ENCODE measurements at places on chromosomes 4 and X. TPM values are rescaled to one million over a fixed set of nuclear protein-coding genes. Genes with fewer than 3 reads are reported as not detected.

The MSANTD1 gene
- total RNA-seq = 0.55 TPM

The SPON2 gene
- 5.5 TPM for total RNA-seq

The MTMR8 gene
- 6.4 TPM for total RNA-seq

The DDX60 gene
- 28.2 TPM for total RNA-seq

The CLTRN gene
- total RNA-seq = 0.59 TPM

The SGMS2 gene
- total RNA-seq = not detected

The APLN gene
- total RNA-seq = 0.36 TPM

The APBB2 gene
- 4.5 TPM for total RNA-seq

The AKAP14 gene
- not detected for total RNA-seq

The PCDH7 gene
- total RNA-seq = not detected

The PABPC1L2A gene
- not detected for total RNA-seq

The F9 gene
- total RNA-seq = not detected

The MGAT4D gene
- total RNA-seq = not detected

The NR3C2 gene
- 6.1 TPM for total RNA-seq

The ADH1B gene
- not detected for total RNA-seq

GRCh38 chr4:145034727-145035211 lies 63.2 kb downstream of the ANAPC10 start:
- DNase-seq = no peak

GRCh38 chrX:119755981-119756533 lies 2.3 kb upstream of the SOWAHD start:
- DNase-seq = peak; percentile 80

DNA sequence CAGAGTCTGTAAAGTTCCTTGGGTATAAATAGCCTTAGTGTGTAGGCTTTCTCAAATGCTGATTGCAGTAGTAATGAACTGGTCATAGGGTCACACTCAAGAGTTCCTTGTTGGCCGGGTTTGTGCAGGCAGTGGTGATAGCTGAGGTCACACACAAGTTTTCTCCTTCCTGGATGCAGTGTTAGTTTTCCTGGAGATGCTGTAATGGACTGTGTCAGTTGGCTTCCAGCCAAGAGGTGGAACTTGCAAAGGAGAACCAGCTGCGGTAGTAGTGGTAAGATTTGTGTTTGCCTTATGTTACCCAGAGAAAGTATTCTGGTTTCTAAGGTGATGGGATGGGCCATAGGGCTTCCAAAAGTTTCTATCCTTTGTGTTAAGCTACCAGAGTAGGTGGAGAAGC lies 409.8 kb upstream of the FRG1 start:
- DNase-seq = no peak

GRCh38 chr4:77007358-77008230 lies 58.0 kb downstream of the SEPTIN11 start:
- DNase-seq = peak; percentile 60

DNA sequence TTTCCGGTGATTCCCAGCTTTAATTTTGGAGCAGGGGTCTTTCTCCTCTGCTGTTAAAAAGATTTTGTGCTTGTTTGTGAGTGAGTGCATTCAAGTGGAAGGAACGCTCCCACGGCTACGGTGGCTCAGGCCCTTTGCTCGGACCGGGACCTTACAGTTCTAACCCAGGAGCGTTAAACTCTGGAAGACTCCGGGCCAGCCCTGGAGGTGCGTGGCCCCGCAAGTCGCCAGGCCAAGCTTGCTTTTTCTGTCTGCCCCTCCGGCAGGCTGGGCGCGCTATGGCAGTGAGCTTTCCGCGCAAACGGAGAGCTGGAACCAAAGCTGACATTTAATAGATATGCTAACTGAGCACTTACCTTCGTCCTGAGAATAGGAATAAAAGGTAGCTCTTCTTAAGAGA lies 18.3 kb upstream of the PITX2 start:
- no peak for DNase-seq

GRCh38 chr4:184126800-184127199 lies 90.9 kb downstream of the ENPP6 start:
- DNase-seq = no peak

GRCh38 chr4:139333046-139333445 lies 30.8 kb upstream of the NDUFC1 start:
- no peak for DNase-seq

DNA sequence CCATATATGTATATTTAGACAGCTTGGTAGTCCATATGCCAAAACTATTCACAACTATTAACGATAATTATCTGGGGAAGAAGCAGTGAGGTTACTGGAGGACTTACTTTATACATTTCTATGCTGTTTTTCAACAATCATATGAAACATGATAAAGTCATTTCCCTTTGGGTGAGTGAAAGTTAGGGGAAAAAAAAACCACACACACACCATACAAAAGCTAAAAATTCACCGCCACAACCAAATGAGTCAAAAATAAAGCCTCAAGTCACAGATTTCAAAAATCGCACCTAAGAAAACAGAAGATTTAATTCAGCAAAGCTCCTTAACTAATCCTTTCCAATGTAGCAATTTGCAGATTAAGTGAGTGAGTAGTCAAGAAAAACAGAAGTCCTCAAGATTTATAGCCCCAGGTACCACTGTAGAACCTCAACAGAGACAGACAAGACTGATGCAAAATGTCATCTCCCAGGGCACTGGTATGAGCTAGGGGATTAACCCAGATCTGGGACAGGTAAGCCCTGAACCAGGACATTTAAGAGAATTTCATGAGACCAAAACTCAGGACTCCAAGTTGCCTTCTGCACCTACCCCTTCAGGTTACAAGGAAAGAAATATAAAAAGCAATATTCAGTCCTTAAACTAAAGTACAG lies 35.1 kb downstream of the SYTL4 start:
- no peak for DNase-seq

DNA sequence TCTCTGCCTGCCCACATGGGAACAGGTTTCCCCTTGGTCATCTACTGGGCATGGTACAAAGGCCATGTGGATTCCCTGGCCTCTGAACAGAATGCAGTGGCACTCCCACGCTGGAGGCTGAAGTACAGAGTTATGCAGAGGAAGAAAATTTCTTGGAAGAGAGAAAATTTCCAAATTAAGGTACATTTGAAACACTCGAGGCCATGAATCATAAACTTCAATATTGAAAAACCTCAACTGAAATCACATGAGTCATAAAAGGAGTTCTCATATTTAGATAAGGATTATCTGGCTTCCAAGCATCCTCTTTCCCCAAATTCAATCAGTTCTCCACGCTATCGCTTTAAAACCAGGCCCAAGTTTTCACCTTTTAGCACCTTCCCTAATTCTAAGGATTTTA lies 28.1 kb upstream of the TXK start:
- no peak for DNase-seq

DNA sequence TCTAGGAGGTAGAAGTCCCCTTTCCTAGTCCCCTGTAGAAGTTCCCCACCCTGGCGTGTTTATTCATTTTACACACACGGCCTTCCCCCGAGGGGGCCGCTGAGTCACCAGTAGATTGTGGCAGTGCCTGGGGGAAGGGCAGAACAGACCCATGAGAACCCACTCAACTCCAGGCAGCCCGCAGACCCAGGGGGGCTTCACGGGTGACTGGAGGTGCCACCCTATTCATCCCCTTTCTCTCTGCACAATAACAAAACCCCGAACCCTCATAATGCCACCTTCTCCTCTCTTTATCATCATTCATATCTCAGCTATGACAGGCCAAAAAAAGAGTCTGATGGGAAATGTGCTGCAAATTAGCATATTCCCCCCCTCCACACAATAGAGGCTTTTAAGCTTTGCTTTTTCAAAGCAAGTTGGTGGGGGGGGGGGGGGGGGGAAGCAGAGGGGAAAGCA lies 20.4 kb upstream of the GPM6B start:
- no peak for DNase-seq

- peak; percentile 72 for DNase-seq
These were observed 215.2 kb upstream of the PSAPL1 start for GRCh38 chr4:7649741-7650531.

- no peak for DNase-seq
These were observed 11.5 kb downstream of the HAND2 start for GRCh38 chr4:173518425-173519102.

- peak; percentile 15 for DNase-seq
These were observed 537 bp downstream of the RBM10 start for GRCh38 chrX:47145395-47146120.

GRCh38 chr4:108611365-108611764 lies 9.0 kb upstream of the RPL34 start:
- DNase-seq = peak; percentile 30

DNA sequence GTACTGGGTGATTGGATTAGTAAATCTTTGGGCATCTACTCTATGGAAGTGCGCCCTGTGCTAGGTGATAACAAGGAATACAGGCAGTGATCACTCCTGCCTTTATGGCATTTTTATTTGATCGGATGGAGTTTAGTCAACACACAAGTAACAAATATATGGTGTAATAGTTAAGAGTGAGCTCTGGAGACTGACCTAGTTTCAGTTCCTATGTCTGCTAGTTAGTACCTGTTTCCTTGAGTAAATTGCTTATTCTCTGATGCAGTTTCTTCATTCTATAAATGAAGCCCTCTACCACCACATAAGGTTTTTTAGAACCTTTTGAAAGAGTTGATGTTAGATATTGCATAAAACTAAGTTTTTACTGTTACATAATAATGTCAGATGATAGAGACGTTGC lies 134.6 kb downstream of the KDM6A start:
- no peak for DNase-seq

GRCh38 chrX:38351346-38351745 lies 1.1 kb upstream of the OTC start:
- DNase-seq = no peak

DNA sequence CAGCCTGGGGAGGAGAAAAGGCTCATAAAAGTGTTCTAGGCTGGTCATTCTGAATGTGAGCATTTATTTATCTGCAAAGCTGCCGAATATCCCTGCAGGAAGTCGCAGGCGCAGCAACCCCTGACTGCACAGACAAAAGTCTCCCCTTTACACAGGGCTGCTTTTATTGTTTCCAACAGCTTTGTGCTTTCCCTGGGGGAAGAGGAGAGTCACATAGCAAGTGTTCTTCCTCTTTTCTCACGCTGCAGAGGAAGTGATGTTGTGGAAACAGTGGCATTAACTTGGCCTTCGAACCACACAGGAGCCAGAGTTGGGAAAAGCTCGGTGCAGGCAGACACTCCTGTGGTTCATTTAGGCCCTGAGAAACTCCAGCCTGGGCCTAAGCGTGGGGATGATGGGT lies 81.5 kb upstream of the BCOR start:
- no peak for DNase-seq

DNA sequence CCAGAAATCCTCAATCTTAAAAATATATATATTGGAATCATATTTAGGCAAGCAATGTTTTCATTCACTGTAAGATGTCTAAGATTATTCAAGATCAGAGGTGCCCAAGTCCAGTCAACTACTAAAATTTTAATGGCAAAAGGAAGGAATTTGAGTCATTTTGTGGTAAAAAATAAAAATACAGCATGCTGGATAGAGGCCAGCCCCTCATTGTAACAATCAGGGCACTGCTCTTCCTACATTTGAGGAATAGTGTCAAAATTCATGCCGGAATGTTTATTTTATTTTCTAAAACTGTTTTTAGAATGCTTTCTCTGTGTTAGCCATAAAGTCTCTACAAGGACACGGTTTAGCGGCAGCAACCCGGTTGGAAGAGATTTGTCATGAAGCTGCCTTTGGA lies 49.9 kb upstream of the SRD5A3 start:
- no peak for DNase-seq

- DNase-seq = no peak
These were observed 12.7 kb downstream of the IL1RAPL1 start for GRCh38 chrX:28599957-28600356.

DNA sequence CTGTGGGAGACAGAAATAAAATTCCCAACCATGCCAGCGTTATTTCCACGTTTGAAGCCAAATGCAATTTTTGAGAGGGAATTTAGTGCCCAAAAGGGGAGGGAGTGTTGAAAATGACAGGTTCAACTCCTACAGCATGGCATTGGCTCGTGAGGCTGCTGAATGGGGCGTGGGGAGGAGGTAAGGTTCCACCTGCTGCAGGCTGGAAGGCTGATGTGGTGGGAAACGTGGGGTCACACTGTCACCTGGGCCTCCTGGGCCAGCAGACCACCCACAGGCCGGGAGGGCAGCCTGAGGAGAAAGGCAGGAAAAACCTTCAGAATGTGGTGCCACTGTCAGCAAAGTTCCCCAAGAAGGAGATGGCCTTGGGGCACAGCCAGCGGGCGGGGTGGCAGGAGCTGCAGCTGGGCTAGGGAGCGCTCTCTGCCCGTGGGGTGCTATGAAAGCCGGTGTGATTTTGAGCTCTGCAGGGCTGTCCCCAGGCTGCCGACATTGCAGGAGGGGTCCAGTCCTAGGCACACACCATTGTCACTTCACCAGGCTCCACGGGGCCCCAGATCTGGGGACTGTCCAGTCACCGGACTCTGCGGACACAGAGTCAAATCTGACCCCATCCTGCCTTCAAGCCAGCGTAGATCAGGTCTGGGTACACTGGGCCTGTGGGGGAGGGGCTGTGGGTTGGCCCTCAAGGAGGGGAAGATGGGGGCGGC lies 19.6 kb downstream of the MSANTD1 start:
- DNase-seq = peak; percentile 1

DNA sequence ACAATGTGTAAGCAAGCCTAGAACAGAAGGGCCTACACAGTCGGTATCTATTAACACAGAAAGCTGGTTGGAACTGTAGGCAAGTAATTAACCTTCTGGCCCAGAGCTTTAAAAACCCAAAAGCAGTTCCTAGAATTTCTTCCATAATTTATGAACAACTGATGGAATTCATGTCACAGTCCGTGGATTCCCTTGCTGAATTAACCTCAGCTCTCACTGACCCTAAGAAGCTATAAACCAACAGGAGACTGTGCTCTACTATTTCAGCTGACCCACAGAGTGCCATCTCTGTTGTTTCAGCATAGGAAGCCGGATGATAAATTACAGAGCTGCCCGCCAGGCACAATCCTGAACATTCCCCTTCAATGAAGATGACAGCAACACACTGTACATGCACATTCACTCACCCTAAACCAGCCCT lies 157.3 kb downstream of the PRDM5 start:
- no peak for DNase-seq

- DNase-seq = no peak
These were observed 39.5 kb downstream of the GPC4 start for GRCh38 chrX:133375615-133376340.

GRCh38 chr4:182809417-182810102 lies 107.6 kb downstream of the DCTD start:
- peak; percentile 24 for DNase-seq

- no peak for DNase-seq
These were observed 1.6 kb upstream of the AP1S2 start for GRCh38 chrX:15856222-15856587.

GRCh38 chr4:43112139-43112538 lies 219.6 kb downstream of the GRXCR1 start:
- DNase-seq = no peak

DNA sequence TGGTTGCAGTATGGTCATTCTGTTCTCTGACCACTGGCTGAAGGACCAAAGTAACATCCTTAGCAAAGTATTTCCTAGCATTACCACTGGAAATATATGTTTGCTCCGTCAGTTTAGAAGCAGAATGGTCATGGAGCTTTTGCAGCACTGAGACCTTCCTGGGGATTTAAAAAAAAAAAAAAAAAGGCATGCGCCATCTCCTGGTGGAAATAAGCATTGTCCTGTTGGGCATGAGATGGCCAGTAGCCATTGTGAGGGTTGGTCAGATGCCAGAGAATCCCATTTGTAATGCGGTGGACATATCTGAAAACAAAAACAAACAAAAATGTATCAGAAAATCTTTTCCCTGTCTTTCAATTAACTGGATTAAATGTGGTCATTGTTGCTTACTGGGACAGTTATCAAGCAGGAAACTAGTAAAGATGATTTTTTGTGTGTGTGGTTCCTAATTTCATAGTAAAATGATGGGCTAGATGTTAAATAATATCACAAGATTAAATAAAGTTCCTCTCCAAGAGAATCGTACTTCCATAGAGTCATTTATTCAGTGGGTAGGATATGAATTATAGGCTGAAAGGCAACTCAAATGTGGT lies 139.6 kb downstream of the SOWAHB start:
- no peak for DNase-seq

Data from activated naive CD4-positive, alpha-beta T cell treated with anti-CD3 and anti-CD28 coated beads for 36 hours (primary cell).